ENCODE measurements at places on chromosomes 13 and 19.

DNA sequence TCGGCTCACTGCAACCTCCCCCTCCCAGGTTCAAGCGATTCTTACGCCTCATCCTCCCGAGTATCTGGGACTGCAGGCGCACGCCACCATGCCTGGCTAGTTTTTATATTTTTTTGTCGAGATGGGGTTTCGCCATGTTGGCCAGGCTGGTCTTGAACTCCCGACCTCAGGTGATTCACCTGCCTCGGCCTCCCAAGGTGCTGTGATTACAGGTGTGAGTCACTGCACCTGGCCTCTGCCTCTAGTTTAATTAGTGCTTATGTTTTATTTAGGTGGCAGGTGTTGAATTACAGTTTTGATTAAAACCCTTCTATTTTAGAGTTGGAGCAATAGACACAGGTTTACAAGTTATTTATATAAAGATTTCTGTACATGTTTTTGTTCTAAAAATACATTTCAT is 42.8 kb downstream of the ATP11A start:
- DNase-seq: no peak

- DNase-seq: no peak
These were observed 6.4 kb upstream of the ERICH6B start for GRCh38 chr13:45621950-45622349.

DNA sequence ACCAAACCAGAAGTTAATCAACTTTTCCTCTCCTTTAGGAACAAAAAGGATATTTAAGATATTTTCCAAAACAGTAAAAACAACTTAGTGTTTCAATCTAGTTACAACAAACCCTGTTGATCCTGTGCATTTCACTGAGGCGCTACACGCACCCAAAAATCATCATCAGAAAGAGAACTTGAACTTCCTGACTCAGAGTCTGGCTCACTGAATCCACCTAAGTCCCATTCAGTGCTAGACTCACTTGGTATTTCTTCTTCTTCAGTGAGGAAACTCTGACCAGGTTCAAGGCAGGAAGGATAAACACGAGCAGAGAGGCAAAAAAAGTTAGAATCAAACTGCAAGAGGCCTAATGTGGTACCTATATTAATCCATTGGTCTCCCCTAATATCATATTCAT is 2.2 kb downstream of the KBTBD6 start:
- no peak for DNase-seq

- no peak for DNase-seq
These were observed 38.4 kb downstream of the ACTN4 start for GRCh38 chr19:38685666-38686529.

DNA sequence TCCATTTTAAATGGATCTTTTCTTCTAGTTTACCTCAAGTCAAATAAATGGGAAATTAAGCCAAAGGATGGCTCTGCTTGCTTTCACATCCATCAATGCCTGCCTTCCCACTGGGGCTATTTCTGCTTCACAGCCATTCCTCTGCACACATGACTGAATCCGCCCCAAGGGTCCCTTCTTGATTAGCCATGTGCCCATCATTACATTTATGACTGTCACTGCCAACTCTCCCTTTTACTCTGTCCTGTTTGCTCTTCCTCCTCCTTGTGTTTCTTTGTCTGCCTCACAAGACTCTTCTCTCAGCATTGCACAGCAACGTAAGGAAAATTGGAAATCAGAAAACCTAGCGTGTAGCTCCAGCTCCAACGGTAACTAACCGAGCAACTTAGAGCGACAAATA is 410.2 kb downstream of the TBC1D4 start:
- no peak for DNase-seq

GRCh38 chr19:18205200-18205892 is 1.5 kb upstream of the RAB3A start:
- peak; percentile 31 for DNase-seq

DNA sequence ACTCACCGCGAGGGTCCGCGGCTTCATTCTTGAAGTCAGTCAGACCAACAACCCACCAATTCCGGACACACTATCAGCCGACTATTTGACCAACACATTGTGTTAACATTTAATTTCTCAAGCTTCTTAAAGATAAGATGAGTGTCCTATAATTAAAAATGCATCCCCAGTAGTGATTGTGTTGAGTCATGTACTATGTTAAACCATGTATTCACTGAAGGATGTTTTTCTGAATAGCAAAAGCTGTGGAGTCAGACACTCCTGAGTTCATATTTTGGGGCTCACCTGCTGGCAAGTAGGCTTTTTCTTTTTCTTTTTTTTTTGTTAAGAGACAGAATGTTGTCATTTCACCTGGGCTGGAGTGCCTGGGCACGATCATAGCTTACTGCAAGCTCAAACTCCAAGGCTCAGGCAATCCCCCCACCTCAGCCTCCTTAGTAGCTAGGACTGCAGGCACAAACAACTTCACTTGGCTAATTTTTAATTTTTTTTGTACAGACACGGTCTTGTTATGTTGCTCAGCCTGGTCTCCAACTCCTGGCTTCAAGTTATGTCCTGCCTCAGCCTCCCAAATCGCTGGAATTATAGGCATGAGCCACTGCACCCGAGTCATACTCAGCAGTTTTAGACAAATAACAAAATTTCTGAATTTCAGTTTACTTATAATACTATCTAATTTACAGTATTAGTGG is 606.9 kb downstream of the PCDH9 start:
- DNase-seq: no peak

- DNase-seq: no peak
These were observed 20.3 kb upstream of the TMTC4 start for GRCh38 chr13:100694722-100695508.

DNA sequence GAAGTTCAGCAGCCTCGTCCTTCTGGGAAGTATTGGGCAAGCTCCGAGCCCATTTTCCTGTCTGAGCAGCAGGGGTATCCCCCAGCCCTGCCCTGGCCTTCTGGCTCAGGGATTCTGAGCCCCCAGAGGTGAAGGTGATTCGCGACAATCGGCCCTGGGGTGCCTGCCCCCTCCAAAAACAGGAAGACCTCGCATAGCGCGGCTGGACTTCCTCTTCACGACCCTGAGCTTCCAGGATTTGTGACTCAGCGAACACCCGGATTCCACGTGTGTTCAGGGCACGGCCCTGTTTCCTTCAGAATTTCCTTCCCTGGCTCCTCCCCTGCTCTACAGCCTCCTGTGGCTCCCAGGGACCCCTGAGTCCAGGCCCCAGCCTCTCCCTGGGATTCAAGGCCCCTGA is at the start of gene SEMA6B:
SEMA6B (minus strand) TSS at position 116 of the 400 bp plus-strand sequence. CDS start 1,227 bp downstream, outside the sequence.
- no peak for DNase-seq

DNA sequence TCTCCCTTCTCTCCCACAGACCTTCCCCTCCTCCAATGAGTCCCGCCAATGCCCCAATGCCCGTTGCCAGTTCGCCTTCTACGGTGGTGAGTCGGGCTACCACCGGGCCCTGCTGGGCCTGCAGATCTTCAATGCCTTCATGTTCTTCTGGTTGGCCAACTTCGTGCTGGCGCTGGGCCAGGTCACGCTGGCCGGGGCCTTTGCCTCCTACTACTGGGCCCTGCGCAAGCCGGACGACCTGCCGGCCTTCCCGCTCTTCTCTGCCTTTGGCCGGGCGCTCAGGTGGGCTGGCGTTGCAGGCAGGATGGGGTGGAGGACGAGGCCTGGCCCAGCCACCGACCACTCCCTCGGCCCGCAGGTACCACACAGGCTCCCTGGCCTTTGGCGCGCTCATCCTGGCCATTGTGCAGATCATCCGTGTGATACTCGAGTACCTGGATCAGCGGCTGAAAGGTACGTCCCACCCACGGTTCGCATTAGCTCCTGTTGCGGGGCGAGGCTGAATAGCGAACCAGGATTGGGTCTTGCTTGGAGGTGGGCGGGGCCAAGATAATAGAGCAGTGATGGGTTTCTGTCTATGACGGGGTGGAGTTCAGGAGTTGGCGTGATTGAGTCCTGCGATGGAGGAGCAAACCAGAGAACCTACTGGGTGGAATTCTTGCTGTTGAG is 11.1 kb downstream of the SLC44A2 start:
- no peak for DNase-seq

DNA sequence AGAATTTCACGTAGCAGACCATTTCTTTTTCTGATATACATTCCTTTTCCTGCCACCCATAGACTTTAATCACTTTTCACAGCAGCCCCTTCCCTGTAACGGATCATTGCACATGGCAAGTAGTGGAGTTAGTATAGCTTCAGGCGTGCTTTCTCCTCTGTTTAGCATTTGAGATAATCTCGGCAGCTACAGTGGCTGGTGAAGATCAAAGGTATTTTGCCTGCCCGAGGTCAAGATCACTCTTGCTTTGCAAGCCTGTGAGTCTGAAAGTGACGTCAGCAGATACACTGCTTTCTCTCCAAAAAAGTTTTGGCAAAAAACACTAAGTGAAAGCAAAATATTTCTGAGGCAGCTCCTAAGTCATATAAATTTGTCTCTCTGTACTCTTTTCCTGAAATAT is 260.0 kb downstream of the NDFIP2 start:
- no peak for DNase-seq

DNA sequence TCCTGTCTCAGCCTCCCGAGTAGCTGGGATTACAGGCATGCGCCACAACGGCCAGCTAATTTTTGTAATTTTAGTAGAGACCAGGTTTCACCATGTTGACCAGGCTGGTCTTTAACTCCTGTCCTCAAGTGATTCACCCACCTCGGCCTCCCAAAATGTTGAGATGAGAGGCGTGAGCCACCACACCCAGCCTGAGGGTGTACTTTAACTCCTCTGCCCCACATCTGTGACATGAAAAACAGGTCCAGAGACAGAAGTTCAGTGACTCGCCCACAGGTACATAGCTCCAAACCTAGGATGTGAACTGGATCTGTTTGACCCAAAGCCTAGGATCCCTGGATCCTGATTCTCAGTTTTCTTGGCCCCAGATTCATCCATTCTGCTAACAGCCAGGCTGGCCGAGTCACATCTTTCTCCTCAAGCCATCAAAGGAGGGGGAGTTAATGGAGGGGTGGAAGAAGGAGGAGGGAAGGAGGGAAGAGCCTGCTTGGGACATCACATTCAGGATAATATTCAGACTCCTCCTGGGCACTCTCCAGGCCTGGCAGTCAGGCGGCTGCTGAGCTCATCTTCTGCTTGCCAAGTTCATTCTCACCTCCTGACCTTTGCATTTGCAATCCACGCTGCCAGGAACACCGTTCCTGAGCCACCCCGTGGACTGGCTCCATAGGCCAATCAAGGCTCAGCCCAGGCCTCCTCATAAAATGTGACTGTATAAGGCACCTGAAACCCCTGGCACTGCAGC is 3.1 kb downstream of the SPC24 start:
- DNase-seq: no peak

DNA sequence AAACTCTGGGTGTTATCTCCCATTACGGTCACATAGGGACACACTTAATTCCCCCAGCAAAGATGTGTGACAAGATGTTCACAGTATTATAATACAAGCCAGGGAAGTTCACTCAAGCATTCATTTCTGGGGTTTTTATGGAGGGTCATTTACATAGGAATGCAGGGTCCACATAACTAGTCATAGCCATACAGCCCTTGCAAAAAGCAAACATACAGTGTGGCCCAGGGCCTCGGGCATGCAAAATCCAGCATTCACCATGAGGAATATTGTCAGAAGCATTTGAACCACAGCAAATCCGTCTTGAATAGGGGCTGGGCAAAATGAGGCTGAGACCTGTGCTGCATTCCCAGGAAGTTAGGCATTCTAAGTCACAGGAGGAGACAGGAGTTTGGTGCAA is 13.0 kb upstream of the ZNF460 start:
- DNase-seq: no peak

DNA sequence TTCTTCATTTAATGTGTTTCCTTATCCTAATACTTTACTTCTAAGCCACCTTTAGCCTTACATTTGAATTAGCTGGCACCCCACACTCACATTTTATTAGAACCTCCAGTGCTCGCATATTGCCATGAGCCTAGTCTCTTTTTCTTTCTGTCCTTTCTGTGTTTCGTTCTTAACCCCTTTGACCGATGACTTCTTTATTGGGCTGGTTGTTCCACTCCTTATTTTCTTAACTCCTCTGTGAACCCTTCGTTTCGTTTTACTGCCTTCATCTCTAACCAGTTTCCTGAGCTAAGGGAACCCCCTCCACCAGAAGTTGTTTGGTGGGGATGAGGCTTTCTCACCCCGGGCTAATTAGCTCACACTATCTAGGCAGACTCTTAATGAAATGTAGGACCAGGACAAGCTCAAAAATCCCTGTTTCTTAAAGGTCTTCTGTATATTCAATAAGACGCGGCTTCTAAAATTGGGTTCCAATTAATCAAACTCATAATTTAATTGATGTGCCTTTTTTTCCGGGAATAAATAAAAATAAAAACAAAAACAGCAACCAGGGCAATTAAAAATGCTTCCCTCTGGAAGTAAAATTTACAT is 19.1 kb upstream of the ARHGEF7 start:
- no peak for DNase-seq

DNA sequence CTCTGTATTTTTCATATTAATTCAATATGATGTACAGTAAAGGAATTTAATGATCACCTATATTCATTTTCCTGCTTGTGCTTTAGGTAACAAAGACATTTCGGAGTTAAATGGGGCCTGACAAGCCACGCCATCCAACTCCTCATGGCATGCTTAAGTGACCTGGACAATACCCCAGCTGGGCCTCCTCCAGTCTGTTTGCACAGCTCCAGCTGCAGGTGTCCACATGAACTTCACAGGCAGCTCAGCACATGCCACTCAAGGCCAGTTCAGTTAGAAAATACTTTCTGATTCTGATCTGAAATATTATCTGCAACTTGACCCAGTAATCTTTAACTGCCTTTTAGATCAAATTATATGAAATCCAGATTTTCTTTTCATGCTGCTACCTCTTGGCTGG is 89.6 kb upstream of the SLC15A1 start:
- DNase-seq: no peak
